ENCODE measurements at places on chromosomes 6 and 20.

DNA sequence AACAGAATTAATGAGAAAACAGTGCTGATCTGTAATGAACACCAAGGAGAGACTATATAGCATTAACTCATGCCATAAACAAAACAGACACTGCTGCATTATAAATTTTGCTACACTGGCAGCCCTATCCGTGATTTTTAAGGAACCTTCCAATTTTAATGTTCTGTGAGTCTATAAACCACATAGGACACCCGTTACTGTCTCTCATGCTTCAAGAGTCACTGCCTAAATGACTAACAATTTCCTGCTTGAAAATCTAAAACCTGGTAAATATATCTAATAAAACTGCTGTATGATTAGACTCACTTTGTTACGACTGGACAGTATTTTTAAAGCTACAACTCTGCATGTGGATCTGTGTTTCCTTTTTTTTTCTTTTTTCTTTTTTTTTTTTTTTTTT lies 8.7 kb downstream of the CHD6 start:
- no peak for DNase-seq

GRCh38 chr20:62287759-62288534 lies 14.8 kb upstream of the ADRM1 start:
- no peak for DNase-seq

- peak; percentile 4 for DNase-seq
These were observed 92.3 kb upstream of the ENPP5 start for GRCh38 chr6:46262928-46263706.

GRCh38 chr6:87670707-87671106 lies 31.3 kb downstream of the AKIRIN2 start:
- DNase-seq: no peak

GRCh38 chr20:8315639-8316573 lies 183.8 kb downstream of the PLCB1 start:
- DNase-seq: no peak

DNA sequence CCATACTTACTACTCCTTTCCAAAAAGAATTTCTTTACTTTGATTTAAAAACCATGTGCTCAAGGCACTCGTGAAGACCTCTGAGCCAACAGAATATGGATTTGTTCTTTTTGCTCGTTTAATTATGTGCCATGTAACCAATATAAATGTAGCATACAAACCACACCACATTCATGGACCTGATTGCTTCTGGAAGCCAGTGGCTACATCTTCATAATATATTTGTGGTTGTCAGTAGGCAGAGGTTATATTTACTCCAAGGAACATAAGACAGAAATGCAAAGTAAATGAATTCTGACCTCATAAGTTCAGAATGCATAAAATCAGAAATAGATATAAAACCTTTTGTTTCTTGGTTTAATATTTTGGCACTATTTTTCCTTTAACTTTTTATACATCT lies 373.0 kb downstream of the HDGFL1 start:
- DNase-seq: no peak

DNA sequence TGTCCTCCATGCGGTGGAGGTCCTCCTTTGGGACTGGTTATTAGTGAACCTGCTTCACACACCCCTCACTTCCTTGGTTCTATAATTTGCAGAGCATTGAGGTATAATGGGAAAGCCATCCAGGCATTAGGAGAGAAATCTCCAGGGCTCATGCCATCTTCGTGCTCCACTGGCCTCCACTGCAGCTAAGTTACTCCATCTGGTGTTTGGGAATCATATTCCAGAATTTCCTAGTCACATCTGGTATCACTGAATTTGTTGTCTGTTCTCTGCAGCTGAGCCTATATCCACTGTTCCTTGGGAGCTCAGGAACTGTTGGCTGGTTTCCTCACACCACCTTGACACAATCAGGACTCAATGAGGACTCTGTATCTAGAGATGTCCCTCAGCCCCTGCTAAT lies 173.0 kb upstream of the TSHZ2 start:
- no peak for DNase-seq

GRCh38 chr6:30726506-30727413 lies 6.6 kb downstream of the TUBB start:
- DNase-seq: no peak

DNA sequence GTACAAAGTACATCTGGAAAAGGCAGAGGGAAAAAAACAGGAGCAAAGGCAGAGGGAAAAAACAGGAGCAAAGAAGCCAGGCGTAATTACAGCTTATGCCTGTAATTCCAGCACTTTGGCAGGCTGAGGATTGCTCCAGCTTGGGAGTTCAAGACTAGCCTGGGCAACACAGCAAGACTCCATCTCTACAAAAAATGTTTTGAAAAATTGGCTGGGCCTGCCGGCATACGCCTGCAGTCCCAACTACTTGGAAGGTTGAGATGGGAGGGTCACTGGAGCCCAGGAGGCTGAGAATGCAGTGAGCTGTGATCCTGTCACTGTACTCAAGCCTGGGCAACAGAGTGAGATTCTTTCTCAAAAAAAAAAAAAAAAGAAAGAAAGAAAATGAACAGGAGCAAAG lies 19.0 kb upstream of the CBFA2T2 start:
- DNase-seq: no peak

DNA sequence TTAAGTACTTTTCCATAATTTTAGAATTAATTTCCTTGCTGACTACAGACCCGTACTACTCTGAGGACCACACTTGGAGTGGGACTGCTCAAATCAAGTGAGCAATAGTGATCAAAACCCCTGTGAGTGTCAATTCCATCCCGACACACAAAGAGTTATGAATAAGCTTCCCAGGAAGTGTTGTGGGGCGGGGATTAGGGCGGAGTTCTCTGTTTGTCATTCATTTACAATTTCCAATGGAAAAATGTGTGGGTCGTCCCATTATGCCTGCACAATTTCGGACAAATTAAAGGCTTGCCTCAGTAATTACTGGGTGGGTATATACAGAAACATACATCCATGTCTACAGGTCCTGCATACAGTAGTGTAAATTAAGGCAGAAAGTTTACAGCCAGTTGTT lies 84.2 kb downstream of the ISM1 start:
- no peak for DNase-seq

GRCh38 chr6:111761212-111761611 lies 112.0 kb downstream of the FYN start:
- no peak for DNase-seq

DNA sequence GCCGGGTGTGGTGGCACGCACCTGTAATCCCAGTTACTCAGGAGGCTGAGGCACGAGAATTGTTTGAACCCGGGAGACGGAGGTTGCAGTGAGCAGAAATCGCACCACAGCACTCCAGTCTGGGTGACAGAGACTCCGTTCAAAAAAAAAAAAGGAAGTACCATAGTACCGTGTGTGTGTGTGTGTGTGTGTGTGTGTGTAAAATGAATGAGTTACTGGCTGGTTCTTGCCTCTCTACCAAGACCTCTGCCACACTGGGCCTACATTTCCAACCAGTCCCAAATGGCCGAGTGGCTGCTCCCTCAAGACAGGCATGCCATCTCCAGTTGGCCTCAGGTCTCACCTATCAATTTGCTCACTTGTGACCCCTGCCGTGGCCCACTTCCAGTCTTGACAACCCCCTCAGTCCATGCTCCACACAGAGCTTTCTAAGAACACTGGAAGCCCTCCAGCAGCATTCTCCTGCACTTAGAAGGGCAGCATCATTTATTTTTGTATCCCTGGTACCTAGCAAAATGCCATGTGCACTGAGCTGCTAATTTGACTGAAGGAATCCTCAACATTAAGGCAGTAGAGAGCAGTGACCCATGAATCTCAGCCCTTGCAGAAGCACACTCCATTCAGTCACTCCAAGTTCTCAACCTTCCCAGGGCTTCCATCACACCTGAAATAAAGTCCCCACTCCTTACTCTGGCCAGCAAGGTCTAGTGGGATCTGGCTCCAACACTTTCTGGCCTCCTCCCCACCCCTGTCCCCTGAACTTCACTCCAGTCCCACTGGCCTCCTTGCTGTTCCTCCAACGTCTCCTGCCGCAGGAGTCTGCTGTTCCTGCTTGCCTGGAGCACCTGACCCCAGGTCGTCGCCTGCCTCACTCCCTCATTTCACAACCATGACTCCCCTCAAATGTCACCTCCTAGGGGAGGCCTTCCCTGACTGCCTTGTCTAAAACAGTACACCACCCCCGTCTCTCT lies 29.9 kb downstream of the COX4I2 start:
- no peak for DNase-seq

- peak; percentile 19 for DNase-seq
These were observed 74.4 kb upstream of the FOXC1 start for GRCh38 chr6:1535295-1535694.

DNA sequence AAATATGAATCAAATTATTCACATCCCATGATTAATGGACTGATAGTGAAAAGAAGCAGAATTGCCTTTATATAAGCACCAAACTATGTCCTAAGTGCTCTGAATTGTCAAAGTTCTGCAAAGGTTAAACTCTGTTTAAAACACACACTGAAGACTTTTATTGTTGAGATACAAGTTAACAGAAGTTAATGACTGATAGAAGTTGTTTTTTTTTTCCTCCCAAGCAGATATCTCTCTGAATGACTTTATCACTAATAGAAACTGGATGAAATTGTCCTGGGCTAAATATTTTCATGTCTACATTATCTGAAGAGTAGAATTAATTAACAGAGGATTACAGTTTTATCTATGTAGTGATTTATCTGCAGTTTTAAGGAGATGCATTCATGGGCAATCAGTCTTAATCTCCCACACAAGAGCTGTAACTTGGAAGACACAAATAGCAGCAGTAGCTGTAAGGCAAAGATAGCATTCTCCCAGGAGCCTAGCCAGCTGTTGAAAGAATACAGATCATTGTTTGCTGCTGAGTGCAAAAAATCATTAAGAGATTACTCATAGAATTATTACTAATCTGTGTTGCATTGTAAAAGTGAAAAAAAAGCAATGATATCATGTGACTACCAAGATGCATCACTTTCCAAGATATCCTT lies 49.9 kb downstream of the BMP5 start:
- DNase-seq: peak; percentile 63

DNA sequence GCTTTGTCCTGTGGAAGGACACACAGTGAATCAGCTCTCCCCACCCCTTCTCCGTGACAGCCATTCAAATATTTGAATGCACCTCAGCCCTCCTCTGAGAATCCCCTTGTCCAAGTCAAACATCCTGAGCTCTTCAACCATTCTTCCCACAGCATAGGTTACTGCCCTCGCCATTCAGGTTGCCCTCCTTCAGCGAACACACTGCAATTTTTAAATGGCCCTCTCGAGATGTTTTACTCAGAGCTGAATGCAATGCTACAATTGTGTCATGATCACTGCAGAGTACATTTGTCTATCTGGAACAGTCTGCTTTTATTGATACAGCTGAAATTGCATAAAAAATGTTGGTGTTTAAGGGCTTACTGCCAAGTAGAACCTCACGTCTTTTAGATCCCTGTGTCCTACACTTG lies 48.9 kb downstream of the SLC2A12 start:
- DNase-seq: no peak

- DNase-seq: no peak
These were observed 14.0 kb downstream of the SPAG4 start for GRCh38 chr20:35629427-35630145.

DNA sequence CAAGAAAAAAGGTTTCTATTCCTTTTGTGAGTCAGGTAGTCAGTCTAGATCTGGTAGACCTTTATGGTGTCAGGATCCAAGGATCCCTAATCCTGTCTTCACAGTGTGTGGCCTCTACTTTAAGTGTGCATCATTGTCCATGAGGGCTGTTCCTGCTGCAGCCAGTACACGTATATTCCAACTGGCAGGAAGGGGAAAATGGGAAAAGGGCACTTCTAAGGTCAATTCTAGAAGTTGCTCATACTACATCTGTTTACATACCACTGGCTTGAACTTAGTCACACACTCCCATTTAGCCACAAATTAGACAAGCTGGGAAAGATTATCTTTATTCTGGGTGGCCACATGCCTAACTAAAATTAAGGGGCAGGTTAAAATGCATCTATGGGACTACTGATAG lies 9.7 kb upstream of the MMS22L start:
- no peak for DNase-seq

DNA sequence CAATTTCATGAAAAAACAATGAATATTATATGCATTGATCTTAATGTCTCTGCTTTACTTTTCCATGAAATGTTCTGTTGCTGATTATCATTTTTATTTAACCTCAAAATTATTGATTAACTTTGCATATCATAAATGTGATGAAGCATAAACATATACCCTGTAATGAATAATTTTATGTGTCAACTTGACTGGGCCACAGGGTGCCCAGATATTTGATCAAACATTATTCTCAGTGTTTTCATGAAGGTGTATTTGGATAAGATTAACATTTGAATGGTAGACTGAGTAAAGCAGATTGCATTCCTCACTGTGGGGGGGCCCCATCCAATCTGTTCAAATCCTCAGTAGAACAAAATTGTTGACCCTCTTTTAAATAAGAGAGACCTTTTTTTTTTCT lies 265.2 kb downstream of the CENPW start:
- no peak for DNase-seq

DNA sequence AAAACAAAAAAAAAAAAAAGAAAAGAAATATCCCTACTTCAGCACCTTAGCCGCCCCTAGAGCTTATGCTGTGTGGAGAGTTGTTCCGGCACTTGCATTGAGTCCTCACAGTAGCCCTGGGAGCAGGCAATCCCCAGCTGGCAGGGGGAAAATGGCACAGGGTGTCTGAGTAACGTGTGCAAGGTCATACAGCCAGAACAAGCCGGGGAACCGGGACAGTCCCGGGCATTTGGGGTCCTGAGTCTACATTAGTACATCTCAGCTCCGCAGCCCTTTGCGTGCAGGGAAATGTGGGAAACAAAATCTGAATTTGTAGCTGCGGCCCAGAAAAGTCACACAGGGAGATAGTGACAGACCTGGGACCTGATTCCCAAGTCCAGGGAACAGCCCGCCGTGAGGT lies 3.4 kb downstream of the BAK1 start:
- no peak for DNase-seq

- DNase-seq: no peak
These were observed 66.1 kb downstream of the PHIP start for GRCh38 chr6:79011940-79012339.

DNA sequence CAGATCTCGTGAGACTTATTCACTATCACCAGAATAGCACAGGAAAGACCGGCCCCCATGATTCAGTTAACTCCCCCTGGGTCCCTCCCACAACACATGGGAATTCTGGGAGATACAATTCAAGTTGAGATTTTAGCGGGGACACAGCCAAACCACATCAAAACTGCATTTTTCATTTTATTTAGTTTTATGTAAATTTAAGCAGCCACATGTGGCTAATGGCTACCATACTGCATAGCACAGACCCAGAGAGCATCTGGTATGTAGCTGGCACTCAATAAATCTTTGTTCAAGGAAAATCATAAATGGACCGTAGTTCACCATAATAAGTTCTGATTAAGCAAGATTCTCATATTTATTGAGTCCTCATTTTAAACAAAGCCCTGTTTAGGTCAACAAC lies 15.3 kb downstream of the GFOD1 start:
- no peak for DNase-seq

- DNase-seq: peak; percentile 9
These were observed 11.8 kb downstream of the SMOC2 start for GRCh38 chr6:168452685-168453377.

GRCh38 chr6:89385156-89385667 lies 26.9 kb downstream of the RRAGD start:
- DNase-seq: peak; percentile 20
